M059J (cell line): ENCODE measurements at places on chromosomes 2 and 18. TPM values are rescaled to one million over a fixed set of nuclear protein-coding genes. Genes with fewer than 3 reads are reported as not detected.

The SLC9A2 gene
- 0.05 TPM in 1 of 2 replicates, not detected in the other for total RNA-seq

The CCDC142 gene
- 7.8 TPM in 2 replicates for total RNA-seq

The ZNF385B gene
- 2.4 TPM in 1 of 2 replicates, not detected in the other for total RNA-seq

The ZNG1B gene
- total RNA-seq, result 22.4 and 30.4 TPM in 2 replicates

The CMPK2 gene
- total RNA-seq, result 107 and 134 TPM in 2 replicates

The C2orf49 gene
- 19.2 and 22.0 TPM in 2 replicates for total RNA-seq

The SMYD1 gene
- not detected in 2 replicates for total RNA-seq

The NOL4 gene
- total RNA-seq, result not detected in 2 replicates

The GPATCH11 gene
- 10.0 and 13.1 TPM in 2 replicates for total RNA-seq

The GAL3ST2 gene
- total RNA-seq, result not detected in 2 replicates

The SPIRE1 gene
- 19.1 and 21.2 TPM in 2 replicates for total RNA-seq
